RPMI7951 (cell line): ENCODE measurements at places on chromosomes 13 and 19. TPM values are rescaled to one million over a fixed set of nuclear protein-coding genes. Genes with fewer than 3 reads are reported as not detected.

DNA sequence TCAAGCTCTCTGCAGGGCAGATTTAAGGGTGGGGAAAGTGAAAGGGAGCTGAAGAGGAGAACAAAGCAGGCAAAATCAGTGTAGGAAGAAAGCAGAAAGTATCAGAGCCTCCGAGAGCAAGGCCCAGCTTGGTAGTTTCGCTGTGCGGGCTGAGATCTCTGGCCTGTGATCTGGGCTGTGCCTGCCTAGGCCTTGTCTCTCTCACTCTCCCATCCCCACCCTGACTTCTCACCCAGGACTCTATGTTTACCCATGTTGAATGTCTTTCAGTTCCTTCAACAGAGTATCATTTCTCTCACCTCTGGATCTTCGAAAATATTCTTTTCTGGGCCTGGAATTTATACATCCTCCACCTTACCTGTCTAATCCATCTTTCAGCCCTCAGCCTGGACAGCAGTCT, 391.3 kb downstream of the FOXO1 start:
- no peak for DNase-seq

The KASH5 gene
- total RNA-seq: not detected in 2 replicates

GRCh38 chr13:89923736-89924135, 1423.8 kb upstream of the MIR17HG start:
- DNase-seq: no peak

The MEIOSIN gene
- 0.10 TPM in 1 of 2 replicates, not detected in the other for total RNA-seq

DNA sequence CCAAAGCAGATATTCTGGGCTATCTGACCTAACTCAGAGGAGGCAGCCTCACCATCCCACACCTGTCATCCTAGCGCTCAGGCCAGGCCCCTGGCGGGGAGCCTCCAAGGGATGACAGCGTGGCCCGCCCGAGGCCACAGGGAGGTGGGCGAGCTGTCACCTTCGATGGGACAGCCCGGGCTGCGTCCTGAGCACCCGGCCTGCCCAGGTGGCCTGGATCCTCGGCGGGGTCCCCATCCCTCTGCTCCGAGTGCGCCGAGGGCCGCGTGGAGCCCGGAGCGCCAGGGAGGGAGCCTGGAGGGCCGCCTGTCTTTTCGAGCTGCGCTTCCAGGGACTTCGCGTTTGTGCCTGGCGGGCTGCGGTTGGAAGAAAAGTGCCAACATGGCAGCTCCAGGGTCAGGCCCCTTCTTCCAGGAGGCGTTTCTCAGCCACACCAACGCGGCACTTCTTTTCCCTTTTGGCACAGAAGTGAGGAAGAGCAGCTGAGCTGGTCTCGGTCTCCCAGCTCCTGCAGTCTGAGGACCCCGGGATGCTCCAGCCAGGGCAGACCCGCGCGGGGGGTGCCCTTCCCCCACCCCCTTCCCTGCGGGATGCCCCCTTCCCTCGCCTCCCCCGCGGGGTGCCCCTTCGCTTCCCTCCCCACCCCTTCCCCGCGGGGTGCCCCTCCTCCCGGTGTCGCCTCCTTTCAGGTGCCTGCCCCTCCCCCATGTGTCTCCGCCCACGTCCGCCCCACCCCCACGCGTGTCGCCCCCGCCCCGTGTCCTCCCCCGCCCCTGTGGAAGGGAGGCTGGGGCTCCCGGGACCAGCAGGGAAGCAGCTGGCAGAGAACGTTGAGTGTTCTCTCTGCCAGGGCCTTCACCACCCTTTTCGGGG, 42.3 kb downstream of the GJA3 start:
- DNase-seq: peak; percentile 44

DNA sequence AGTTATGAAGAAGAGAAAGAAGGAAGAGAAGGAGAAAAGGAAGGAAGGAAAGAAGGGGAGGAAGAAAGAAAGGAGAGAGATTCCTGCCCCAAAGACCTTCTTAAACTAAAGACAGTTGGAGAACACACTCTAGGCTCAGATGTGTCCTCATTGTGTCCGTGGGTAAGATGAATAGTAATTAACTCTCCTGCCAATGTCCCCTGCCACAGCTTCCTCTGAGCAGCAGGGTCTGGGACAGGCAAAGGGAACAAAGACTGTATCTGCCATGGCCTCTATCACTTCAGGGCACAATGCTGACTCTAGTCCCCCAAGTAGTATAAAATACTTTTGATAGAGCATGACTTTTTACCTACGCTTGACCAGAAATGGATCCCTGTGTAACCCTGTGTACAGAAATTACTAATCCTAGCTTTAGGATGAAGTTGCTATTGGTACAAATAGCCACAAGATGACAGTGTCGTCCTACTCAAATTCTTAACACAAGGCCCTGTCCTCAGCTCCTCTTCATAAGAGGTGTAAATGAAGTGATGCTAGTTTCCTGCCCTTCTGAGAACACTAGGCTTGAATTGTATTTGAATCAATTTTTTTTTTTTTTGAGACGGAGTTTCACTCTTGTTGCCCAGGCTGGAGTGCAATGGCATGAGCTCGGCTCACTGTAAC, 186.2 kb upstream of the GPR12 start:
- peak; percentile 53 for DNase-seq

- no peak for DNase-seq
These were observed 59.5 kb downstream of the ZIC5 start for GRCh38 chr13:99911965-99912566.

GRCh38 chr13:47934371-47934770, 66.7 kb downstream of the SUCLA2 start:
- no peak for DNase-seq

DNA sequence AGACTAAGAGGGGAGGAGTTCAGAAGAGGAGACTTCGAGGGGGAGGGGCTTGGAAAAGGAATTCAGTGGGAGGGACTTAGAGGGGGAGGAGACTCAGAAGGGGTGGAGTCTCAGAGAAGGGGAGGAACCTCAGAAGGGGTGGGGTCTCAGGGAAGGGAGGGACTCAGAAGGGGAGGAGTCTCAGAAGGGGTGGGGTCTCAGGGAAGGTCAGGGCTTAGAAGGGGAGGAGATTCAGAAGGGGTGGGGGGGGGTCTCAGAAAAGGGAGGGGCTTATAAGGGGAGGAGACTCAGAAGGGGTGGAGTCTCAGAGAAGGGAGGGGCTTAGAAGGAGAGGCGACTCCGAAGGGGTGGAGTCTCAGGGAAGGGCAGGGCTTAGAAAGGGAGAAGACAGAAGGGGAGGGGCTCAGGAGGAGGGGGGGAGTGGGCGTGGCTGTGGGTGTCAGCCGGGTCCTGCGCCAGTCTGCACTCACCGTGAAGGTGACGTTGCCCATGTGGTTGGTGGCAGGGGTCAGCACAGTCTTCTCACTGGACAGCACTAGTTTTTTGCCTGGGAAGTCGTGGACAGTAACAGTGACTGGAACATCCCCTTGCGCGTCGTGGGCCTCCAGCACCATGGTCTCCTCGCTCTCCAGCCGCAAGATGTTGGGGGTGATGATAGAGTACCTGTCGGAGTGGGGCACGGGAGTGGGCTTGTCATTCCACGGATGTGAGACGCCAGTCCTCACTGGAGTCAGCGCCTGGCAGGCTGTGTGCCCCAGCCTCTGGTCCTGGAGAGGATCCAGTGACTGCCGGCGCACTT, 1.5 kb downstream of the C3 start:
- peak; percentile 19 for DNase-seq

DNA sequence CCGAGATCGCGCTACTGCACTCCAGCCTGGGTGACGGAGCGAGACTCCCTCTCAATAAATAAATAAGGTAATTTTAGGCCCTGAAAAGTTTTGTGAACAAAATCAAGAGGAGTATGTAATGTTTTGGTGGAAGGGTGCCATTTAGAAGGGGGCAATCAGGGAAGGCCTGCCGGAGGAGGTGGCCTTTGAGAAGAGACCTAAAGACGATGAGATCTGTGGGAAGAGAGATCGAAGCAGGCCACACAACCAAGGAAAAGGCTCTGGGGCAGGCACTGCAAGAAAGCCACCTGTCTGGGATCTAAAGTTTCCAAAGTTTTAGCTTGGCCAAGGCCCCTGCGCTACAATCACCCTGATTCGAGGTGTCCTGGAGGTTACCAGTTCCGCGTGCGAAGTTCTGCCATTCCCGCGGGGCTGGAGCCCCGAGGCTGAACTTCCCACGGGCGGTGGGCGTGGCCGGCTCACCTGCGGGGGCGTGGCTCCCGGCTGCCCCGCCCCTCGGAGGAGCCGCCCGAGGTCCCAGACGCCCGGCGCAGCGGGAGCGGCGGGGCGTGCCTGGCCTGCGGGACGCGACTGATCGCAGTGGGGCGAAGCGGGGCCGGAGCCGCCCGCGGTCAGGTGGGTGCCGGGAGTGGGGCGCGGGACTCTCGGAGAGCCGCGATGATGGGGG, at the start of gene KLC3:
Gene KLC3 (plus strand): TSS at position 519 of the 667 bp plus-strand sequence. CDS start 4,792 bp downstream, outside the sequence.
- no peak for DNase-seq

DNA sequence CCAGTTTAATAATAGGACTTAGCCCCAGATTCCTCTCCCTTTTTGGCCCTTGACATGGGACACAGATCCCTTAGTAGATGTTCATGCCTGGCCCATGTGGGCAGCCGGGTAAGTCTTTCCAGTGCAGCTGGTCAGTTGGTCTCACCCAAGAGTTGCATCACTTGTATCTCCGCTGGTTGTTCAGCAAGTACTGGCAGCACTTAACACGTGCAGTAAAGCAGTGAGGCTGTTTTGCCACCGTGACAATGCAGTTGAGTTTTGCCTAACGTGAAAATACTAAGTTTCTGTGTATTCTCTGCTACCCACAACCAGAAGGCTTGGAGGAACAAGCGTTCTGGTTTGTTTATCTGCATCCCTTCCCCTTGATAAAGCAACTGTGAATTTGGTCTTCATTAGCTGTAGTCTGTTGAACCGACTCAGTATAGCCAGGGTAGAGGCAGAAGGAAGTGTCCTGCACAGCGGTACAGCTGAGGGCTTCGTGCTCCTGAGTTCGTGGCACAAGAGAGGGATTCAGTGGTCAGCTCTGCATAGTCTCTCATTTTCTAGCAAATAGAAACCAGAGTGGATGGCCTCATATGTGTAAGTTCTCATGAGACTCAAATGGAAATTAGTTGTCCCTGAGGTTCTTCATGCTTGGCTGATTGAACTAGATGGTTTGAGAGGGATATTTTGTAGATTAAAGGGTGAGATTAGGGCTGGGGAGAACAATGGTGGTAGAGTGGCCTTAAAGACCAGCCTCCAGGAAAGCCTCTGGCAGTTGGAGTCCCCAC, 50.3 kb downstream of the ARHGEF7 start:
- DNase-seq: no peak

DNA sequence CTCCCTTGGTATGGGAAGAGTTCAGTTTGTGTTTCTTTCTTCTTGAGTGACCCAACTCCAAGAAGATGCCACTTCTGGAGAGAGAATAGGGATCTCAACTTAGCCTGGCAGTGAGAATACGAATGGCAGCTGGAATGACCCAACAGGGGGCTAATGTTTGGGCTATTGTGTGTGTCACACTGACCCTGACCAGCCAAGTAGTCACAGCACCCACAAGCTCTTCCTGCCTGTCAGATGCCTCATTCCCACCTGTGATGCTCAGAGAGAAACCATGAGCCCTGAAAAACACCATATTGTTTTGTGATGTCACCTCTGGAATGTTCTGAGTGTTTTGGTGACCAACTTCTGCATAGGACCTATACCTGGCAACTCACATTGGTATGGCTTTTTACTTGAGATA, at the start of gene CBY2:
Gene CBY2 (plus strand): TSS at position 233 of the 400 bp plus-strand sequence. CDS start 71 bp downstream, at position 304.
- no peak for DNase-seq

GRCh38 chr19:40831502-40832430, 18.5 kb downstream of the CYP2A6 start:
- peak; percentile 95 for DNase-seq

DNA sequence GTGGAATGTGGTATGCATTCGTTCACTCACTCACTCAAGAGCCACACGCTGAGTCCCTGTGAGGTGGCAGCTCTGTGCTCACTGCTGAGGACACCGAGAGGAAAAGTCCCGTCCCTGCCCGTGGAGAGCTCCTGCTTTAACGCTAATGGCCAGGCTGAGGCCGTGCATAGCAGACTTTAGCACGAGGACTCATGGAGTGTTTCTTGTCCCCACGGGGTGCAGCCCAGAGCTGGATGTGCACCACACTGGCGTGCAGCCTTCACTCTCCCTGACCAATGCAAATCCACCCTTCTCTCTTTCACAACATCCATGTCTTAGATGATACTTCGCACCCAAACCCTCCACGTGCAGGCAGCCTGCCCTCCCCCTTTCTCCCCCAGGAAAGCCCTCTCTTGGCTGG, 159.6 kb upstream of the ZNF536 start:
- DNase-seq: no peak

DNA sequence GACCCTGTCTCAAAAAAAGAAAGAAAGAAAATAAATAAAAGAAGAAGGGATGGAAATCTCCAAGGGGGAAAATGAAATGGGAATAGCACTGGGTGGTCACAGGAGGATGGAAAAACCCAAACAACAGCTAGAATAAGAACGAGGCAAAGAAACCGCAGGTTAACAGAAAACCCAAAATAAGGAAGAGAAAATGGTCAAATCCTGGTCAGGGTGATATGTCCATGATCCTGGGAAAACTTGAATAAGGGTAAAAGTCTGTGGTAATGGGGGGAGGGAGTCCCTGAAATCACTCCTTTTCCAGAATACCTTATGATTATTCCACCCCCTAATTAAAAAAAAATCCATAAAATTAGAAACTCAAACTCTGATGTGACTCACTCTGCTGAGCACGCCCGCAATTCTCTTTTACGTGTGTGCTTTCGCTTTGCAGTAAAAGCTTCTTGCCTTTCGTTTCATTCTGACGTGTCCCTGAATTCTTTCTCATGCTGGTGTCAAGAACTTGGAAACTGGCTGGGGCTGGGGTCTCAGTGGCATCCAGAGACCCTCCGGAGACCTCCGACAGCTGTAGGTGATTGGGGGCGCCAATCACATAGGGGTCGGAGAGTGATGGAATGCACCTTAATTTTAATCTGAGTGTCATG, 4.3 kb upstream of the NAXD start:
- DNase-seq: peak; percentile 47

DNA sequence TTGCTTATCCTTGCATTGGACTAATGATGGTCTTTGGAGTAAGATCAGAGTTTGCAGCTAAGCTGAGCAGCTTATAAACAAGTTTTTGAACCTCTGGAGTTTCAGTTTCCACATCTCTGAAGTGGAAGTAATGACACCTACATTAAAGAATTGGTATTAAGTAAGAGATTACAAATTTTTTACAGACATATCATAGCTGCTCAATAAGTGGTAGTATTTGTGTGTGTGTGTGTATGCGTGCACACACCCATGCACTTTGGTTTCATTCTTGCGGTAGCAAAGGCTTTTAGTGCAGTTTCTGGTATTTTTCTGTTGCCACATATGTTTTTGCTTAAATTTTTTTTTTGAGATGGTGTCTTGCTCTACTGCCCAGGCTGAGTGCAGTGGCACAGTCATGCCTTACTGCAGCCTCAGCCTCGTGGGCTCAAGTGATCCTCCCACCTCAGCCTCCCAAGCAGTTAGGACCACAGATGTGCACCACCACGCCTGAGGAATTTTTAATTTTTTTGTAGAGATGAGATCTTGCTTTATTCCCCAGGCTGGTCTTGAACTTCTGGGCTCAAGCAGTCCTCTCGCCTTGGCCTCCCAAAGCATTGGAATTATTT, 4.5 kb downstream of the NAA16 start:
- DNase-seq: no peak

The C13orf42 gene
- not detected in 2 replicates for total RNA-seq
